ENCODE measurements at places on chromosomes 11 and 22. TPM values are rescaled to one million over a fixed set of nuclear protein-coding genes. Genes with fewer than 3 reads are reported as not detected.

Gene IFTAP
- 18.1 TPM for total RNA-seq

Gene CCDC88B
- total RNA-seq: 3.5 TPM

Gene P2RX6
- not detected for total RNA-seq

Gene SMTNL1
- not detected for total RNA-seq

Gene MS4A13
- total RNA-seq: not detected

Gene CDON
- 1.7 TPM for total RNA-seq

Gene MOGAT2
- total RNA-seq: not detected

Gene DHCR7
- total RNA-seq: 54.8 TPM

Gene TMEM191B
- total RNA-seq: not detected

Gene CSF2RB
- total RNA-seq: 9.5 TPM

Gene PHLDA2
- 51.2 TPM for total RNA-seq

Gene OSM
- total RNA-seq: not detected

Gene MEI1
- total RNA-seq: 2.2 TPM

Gene MIEF1
- total RNA-seq: 27.4 TPM

Gene LRRN4CL
- not detected for total RNA-seq

Gene H19
- 6.5 TPM for total RNA-seq

Gene PGAP2
- total RNA-seq: 10.3 TPM

Gene TEX54
- not detected for total RNA-seq

Gene ARRB1
- 58.7 TPM for total RNA-seq

Gene ACTN3
- total RNA-seq: not detected

Gene CRYBB2
- total RNA-seq: not detected

Gene TBX1
- total RNA-seq: 14.5 TPM

Gene SAA2
- total RNA-seq: not detected

Gene MGAT3
- not detected for total RNA-seq

Gene FZD4
- 151 TPM for total RNA-seq

Gene RIMBP3C
- total RNA-seq: 0.05 TPM

Gene DRD2
- not detected for total RNA-seq

Gene APOBEC3H
- 0.20 TPM for total RNA-seq

Gene HBD
- not detected for total RNA-seq

Gene ZBTB16
- total RNA-seq: 9.3 TPM

Gene TRIM6
- 4.7 TPM for total RNA-seq

Gene INPPL1
- 42.8 TPM for total RNA-seq

Gene THAP7
- total RNA-seq: 19.5 TPM
